Stimulated activated CD8-positive, alpha-beta memory T cell treated with anti-CD3 and anti-CD28 coated beads, Interleukin-4, amount 100 ng/mL, for 24 hours (primary cell): ENCODE measurements at places on chromosomes 4 and X.

DNA sequence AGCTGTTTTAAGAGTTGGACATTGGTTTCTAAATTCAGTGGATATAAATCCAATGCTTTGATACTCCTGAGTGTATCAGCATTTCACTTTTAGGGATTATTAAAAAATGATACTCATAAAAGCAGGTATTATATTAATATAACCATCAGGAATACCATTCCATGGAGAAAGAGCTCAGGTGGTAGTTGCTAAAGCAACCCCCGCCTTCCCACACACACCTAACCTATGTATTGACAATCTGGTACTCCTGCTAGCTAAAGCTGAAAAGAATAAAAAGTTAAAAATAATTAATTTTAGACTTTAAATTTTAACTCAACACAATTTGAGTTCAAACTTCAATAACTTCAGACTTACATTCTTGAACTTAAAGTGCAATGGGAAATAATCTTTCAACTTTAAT, 717.1 kb upstream of the HS3ST1 start:
- DNase-seq = no peak

DNA sequence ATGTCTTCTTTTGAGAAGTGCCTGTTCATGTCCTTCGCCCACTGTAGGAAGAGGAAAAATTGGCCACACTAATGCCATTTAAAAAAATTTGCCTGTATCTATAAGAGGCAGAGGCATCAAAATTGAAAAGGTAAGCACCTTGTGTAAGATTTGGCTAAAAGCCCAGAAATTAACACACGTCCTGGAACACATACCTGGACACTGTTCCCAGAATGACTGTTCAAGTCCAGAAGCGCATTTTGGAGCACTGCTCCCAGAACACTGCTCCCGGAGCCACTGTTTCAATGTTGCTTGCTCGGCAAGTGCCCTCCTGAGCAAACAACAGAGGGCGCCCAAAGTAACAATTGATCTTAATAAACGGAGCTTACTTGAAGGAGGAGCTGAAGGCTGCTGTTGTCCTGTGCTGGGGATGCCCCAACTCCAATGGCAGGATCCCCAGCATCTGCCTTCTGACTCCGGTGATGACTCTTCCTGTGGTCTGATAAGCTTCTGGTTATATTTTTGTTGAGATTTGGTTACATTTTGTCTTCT, 1958.6 kb downstream of the C4orf33 start:
- DNase-seq = no peak

DNA sequence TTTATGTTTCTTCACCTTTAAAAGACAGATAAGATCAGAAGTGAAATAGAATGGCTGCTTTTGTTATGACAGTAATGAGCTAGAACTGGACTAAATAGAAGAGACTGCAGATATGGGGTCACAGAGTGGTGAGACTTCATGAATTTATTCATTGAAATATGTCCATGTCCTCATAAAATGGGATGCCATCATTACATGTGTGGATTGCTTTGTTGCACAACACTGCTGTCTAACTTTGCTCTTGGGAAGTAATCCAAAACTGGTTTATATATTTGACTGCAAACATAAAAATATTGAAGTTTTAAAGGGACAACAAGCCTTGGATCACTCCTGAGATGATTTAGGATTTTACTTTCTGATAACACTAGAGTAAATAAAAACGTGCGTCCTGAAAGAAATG, 209.2 kb upstream of the FAT4 start:
- no peak for DNase-seq

GRCh38 chrX:123878252-123878721, 18.4 kb downstream of the XIAP start:
- DNase-seq = no peak

DNA sequence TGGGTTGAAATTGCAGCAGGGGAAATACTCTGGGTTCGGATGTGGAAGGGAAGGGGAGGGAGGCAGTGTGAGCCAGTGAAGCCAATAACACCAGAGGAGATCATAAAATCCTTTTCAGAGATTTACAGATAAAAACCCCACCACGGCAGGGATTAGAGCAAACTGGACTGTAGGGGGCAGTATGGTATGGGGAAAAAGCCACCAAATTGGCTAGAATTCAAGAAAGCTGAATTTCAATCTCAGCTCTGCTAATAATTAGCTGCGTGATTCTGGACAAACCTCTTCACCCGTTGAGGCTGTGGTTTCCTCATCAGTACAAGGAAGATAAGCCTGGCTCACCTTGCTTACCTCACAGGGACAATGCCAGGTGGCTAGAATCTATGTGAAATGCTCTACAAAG, 108.1 kb downstream of the ATG4A start:
- DNase-seq = no peak

DNA sequence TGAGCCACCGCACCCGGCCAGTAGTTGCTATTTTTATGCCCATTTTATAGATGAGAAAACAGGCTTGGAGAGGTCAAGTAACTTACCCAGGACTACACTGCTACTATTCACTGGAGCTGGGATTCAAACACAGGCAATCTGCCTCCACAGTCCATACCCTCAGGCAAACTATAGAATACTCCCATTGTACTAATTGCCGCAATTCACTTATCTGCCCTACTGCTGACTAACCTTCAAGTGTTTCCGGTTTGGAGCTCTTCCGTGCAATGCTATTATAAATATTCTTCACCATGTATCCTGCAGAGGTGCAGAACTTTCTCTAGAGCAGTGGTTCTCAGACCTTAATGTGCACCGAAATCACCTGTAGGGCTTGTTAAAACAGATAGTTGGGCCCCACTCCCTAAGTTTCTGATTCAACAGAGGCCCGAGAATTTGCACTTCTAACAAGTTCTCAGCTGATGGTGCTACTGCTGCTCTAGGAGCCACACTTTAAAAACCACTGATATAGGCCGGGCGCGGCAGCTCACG, 1.9 kb upstream of the G3BP2 start:
- no peak for DNase-seq

DNA sequence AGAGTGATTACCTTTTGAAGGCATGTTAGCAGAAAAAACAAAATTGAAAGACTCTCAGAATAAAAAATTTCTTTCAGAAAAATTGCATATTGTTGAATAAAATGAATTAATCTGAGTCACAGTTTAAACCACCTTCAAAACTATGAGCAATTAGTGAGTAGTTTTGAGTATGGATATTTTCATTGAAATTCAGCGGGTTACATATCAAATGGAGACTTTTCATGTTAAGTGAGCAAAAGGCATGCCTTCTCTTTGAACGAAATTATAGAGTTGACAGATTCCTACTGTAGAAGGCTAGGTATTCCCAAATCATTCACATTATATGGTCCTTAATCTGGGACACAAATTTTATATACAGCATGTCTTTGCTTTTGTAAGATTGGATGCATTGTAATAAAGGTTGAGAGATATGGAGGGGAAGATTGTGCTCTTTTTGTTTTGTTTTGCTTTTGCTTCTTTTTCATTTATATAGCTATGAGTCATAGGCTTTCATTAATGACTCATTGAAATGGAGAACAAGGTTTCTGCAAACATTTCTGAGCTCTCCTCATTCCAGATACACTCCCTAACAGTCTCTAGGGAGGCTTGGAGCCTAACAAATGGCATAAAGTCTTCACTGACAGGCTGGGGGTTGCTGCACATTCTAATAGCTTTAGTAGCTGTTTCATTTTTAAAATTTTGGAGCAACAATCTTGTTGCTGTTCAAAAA, 21.6 kb downstream of the PCDH18 start:
- DNase-seq = no peak

DNA sequence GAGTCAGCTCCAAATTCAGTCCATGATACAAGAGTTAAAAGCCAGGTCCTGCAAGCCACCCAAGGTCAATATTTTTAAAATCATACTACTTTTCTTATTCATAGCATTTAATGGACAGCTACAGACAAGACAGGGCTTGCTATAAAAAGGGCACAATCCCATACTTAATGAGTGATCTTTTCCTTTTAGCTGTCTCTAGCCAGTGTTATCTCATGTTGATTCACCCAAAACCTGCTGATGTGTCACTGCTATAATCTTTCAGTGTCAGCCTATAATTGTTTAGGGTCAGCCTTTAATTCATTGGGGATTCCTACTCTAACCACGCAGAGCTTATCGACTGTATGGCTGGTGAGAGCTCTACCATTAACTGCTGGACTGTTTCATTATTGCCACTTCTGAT, 51.2 kb upstream of the HCCS start:
- DNase-seq = no peak

DNA sequence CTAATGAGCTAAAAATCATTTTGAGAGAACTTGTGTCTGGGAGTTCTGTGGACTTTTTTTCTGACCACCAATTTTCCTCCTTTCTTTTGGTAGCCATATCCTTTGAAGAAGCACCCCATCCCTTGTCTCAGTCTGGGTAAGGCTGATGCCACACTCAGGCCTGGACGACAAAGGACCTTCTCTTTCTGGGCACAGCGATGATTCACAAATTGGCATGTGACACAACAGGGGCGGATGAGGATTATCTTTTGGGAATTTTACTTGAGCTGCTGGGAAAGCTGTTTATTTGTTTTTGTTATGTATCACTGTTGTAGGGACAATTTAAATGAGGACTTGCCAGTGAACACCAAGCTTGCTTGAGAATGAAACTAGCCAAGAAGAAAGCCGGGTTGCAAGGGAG, 233.4 kb upstream of the HAND2 start:
- DNase-seq = no peak

- DNase-seq = no peak
These were observed 380.6 kb downstream of the MAPK10 start for GRCh38 chr4:85979276-85979675.

- DNase-seq = no peak
These were observed 11.9 kb upstream of the DCAF4L1 start for GRCh38 chr4:41969671-41970070.

DNA sequence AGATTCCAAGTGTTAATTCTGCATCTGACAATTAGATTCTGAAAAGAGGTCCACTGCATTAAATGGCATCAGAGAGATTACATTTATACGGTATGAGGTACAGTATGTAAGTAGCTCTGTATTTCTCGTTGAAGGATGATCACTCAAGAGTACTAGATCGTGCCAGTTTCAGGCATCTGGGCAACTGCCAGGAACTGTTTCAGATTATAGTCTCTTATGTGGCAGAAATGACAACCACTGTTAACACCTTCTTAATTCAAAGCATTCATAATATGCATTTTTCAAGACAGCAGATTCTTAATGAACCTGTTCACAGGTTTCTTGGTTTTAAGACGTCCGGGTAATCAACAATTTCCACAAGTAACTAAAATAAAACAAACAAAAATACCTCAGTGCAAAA, 1.6 kb downstream of the ANKRD50 start:
- DNase-seq = no peak

DNA sequence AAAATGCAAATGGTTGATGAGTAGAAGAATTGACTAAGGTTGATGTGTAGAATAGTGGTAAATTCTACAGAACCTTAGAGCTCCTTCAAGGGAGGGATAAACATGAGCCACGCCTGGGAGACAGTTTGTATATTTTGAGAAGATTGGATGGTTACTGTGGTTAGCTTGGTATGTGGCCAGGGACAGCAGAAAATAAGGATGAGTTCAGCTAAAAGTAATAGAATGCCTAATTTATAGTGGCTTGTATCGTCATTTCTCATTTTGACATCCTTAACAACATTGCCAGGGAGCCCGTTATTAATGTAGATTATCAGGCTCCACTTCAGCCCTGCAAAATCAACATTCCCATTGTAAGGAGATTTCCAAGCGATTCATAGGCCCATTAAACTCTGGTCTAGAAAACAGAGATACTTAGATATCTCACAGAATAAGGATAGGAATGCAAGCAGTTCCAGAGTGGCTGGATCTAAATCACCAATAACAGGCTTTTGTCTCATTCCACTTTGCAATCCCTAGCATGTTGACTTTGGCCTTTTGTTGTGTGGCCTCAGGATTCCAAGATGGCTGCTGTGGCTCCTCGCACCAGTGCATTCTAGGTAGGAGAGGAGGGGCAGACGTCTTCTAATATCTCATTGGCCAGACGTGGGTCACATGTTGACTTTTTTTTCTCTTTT, 6.4 kb upstream of the PTTG2 start:
- DNase-seq = no peak

GRCh38 chr4:3047464-3048286, 26.7 kb downstream of the HTT-AS start:
- peak; percentile 48 for DNase-seq

GRCh38 chr4:156158747-156159146, 205.1 kb upstream of the CTSO start:
- no peak for DNase-seq

DNA sequence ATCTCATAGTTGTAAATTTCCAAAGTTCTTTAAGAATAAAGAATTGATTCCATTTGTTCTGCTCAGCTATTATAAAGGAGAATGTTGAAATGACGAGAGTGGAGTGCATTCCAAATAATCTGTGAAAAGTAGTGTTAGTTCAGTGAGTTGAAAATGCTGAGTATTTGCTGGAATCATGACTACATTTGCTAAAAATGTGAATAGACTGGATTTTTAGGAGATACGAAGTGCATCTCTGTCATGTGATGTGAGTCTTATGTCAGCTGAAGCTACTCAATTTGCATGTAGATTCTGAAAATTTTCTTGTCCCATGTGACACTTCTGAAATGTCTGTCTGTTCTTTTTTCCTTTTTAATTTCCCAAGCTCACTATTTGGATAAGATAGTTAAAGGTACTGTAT, 206.0 kb downstream of the DCTD start:
- no peak for DNase-seq

DNA sequence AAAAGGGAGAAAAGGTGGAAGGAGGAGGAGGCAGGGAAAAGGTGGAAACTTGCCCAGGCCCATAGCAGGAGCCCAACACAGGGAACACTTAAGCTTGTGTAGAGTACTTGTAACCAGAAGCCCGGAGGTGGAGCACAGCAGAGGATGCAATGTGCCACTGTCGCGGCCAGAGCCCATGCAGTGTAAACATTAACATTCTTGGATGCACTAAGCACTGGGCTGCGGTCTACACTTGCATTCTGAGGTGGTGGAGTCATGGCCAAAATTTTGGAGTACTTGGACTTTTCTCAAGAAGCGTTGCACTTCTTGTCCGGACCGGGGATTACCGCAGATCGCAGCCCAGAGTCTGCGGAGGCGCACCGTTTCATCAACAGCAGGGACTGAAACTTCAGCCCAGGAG, 4.5 kb upstream of the RHOXF1 start:
- no peak for DNase-seq
